ENCODE measurements at places on chromosomes 6 and 20.

DNA sequence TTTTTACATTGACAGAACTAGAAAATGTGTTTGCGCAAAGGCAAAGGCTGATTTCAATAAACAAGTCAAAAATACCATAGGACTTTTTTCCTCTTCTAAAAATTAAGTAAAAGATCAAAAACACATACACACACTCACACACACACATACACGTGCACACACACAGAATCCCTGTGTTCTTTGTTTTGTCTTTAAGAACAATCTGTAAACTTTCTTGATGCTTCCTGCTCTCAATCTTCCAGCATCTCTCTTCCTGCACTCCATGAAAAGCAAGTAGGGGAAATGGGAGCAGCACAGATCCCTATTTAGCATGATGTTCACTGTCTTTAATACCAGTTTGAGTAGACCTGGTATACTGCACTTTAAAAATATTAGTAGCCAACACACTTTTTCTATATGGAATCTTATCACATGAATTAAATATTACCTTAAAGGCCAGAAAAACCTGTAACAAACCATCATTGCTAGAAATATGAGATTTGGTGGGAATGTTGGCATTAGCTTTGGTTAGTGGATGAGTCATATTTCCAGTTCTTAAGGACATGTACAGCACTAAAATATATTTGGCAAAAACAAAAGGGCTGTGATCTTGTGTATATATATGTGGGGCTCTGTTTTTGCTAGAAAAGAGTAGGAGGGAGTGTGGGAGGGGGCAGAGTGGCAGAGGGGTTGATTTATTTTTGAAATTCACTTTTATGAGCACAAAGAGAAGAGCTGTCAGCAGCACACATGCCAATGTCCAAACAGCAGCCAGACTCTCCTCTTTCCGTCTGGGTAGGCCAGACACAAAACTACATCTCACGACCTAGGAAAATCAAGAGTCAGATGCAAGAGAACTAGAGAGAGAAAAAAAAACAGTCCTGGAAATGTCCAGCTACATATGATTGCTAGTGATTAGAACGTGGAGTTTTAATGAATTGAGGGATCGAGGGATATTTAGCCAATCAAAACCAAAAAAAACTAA is 4.6 kb downstream of the PTPRK start:
- DNase-seq: no peak

DNA sequence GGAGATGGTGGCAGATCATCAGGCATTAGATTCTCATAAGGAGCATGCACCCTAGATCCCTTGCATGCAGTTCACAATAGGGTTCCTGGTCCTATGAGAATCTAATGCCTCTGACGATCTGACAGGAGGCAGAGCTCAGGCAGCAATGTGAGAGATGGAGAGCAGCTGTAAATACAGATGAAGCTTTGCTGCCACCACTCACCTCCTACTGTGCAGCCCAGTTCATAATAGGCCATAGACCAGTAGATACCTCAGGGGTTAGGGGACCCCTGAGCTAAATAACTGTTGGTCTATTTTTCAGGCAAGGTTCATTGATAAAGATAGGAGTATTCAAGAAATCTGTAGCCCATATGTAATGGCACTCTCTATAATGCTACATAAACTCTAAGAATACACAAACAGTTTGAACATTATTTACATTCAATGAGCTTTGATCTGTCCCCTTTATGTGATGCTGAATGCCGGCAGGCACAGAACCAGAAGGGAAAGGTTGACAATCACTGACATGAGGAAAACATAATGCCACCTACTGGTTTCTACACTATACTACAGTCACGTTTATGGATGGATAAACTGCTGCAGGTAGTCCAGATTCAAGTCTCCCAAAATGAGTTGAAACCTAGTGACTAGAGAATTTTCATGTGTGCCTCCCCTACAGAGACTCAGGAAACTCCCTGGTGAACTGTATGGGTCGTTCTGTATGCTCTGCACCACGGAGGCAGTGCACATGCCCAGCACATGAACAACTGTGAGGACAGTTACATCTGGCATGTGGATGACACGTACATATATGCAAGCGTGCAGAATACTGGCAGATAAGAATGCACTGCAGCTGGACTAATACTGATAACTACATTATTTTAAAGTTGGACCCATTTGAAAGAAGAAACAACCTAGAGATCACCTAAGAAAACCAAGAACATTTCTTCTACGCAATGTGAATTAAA is 72.0 kb downstream of the DST start:
- no peak for DNase-seq

DNA sequence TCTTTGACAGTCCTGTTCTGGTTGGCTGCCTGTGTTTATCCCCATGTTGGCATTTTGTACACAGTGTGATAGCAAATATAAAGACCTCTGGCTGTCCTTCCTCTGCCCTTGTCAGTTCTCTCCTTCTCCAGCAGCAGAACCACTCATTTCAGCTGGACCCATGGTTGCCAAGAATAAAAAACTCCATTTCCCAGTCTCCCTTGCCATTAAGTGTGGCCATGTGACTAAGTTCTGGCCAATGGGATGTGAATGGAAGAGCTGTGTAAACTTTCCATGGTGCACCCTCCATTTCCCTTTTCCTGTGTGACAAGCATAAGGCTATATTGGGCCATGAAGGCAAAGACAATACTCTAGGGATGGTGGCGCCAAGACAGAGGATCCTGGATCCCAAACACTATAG is 78.4 kb upstream of the TBC1D7 start:
- DNase-seq: no peak

DNA sequence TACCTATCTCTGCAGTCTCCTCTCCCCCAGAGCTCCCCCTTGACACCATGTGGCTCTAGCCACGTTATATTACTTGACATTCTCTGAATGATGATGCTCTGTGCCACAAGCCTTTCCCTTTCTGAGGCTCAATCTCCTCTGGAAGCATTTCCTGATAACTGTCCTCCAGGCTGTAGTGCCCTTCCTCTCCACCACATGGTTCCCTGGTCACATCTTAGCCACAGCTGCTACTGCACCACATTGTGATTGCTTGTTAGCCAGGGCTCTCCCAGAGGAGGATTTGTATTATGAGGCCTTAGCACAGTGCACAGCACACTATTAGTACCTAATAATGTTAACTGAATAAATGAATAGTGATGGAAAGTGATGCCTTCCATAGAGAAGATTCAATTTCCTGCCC is 63.9 kb upstream of the RCAN2 start:
- DNase-seq: no peak

DNA sequence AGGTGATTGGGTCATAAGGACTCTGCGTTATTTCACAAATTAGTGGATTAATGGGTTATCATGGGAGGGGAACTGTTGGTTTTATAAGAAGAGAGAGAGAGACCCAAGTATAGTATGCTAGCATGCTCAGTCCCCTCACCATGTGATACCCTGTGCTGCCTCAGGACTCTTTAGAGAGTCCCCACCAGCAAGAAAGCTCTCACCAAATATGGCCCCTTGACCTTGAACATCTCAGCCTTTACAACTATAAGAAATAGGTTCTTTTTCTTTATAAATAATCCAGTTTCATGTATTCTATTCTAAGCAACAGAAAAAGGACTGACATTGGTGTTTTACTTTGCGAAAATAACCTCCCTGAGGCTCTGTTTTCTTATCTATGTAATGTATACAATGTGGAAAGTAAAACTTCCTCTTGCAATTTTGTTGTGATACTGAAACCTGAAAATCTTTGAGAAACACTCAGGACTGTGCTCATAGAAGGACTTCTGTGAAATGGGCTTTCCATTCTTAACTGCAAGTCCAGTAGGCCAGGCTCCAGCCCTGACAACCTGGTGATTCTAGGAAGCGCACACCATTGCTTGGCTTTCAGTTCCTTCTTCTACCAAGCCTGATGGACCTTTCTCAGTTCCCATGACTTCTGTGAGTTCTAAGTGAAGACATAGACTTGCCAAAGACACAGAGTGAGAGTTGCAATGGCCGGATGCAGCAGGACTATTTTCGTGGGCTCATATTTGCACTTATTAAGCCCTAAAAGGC is 21.9 kb downstream of the SIRPD start:
- no peak for DNase-seq
